Spinal cord (tissue), 10 donors: ENCODE measurements at places on chromosomes 6 and 20. TPM values are rescaled to one million over a fixed set of nuclear protein-coding genes. Genes with fewer than 3 reads are reported as not detected.

- H3K4me3 ChIP-seq, result peak overlapping the region; percentile 67
- H3K36me3 ChIP-seq, result peaks cover 38% of the 10 kb centered on the region
- H3K4me1 ChIP-seq, result peaks cover 27% of the 10 kb centered on the region
Observed at GRCh38 chr20:2799688-2800520, 523 bp downstream of the CPXM1 start.

- no peak for DNase-seq
- H3K27me3 ChIP-seq, result no peaks in the 10 kb centered on the region
- H3K4me1 ChIP-seq, result no peaks in the 10 kb centered on the region
- H3K4me3 ChIP-seq, result no peak overlapping the region
- no peak overlapping the region for H3K27ac ChIP-seq
- H3K36me3 ChIP-seq, result no peaks in the 10 kb centered on the region
Observed at GRCh38 chr6:125926711-125927110, 29.9 kb upstream of the HINT3 start.

- H3K36me3 ChIP-seq, result peaks cover 4% of the 10 kb centered on the region
- peak overlapping the region; percentile 87 for H3K4me3 ChIP-seq
- no peaks in the 10 kb centered on the region for H3K27me3 ChIP-seq
- no peak for DNase-seq
- no peak overlapping the region for H3K27ac ChIP-seq
Observed at GRCh38 chr6:117600008-117600743, 2.1 kb downstream of the GOPC start.

- no peak overlapping the region for H3K27ac ChIP-seq
- peaks cover 53% of the 10 kb centered on the region for H3K4me1 ChIP-seq
- H3K4me3 ChIP-seq, result no peak overlapping the region
- no peaks in the 10 kb centered on the region for H3K27me3 ChIP-seq
- peaks cover 54% of the 10 kb centered on the region for H3K36me3 ChIP-seq
Observed at GRCh38 chr6:30888816-30889495, 4.6 kb downstream of the DDR1 start.

GRCh38 chr20:4053071-4053919 lies 37.9 kb upstream of the RNF24 start:
- H3K4me3 ChIP-seq, result no peak overlapping the region
- no peaks in the 10 kb centered on the region for H3K27me3 ChIP-seq
- H3K4me1 ChIP-seq, result no peaks in the 10 kb centered on the region
- no peak overlapping the region for H3K27ac ChIP-seq
- DNase-seq, result no peak
- H3K36me3 ChIP-seq, result no peaks in the 10 kb centered on the region

The MYO6 gene
- 25.5 TPM for total RNA-seq

GRCh38 chr6:135858931-135859330 lies 7.4 kb downstream of the PDE7B start:
- peak overlapping the region; percentile 25 for H3K27ac ChIP-seq
- H3K4me1 ChIP-seq, result no peaks in the 10 kb centered on the region
- no peaks in the 10 kb centered on the region for H3K36me3 ChIP-seq
- peak; percentile 36 for DNase-seq

DNA sequence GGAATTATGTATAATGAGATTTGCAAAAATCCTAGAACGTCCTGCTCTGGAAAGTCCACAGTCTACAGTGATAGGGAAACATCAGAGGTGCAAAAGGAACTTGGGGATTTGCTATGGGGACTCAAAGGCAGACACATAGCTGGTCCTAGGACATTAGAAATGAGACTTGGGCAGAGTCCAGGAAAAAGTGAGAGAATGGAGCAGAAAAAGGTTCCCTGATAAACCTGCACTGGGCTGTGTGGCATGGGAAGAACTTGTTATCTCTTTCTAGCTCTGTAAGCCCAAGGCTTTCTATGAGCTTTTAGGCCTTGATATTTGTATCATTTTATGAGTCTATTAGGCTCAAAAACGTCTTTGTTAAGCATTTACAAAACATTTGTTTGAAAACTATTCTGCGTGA lies 15.2 kb downstream of the PRND start:
- H3K27ac ChIP-seq, result no peak overlapping the region
- no peaks in the 10 kb centered on the region for H3K27me3 ChIP-seq
- H3K4me3 ChIP-seq, result no peak overlapping the region
- no peaks in the 10 kb centered on the region for H3K4me1 ChIP-seq

DNA sequence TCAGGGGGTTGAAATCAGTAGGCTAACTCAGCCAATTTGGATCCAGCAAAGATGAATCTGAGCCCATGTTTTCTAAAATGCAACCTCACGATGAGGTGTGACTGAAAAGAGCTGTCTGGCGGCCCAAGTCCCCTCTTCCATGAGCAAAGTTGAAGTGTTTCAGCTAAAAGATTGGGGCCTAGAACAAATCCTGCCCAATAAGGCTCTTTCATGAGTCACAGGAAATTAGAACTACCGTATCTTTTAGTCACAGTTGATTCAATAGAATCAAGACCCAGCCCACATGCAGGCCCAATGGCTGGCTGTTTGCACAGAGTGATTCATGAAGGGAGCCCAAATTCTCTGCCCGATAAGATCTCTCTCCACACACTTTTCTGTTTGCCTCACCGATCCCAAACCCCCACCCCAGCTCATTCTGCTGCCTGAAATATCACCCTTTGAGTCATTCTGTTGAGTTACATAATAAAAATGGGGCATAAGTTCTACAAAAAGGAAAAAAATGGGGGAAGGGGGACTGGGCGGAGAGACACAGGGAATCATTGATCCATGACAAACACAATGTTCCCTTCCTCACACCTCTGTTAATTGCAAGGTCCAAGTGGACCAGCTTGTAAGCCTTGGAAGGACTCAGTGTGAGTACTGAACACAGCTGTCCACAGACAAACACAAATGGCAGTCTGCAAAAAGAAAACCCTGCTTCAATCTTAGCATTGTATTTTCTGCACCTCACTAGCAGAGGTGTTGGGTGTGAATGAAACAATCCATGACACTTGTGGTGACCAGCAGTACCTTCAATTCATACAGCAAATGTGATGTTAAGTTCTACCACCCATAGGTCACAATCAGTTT lies 13.8 kb downstream of the FOXQ1 start:
- no peaks in the 10 kb centered on the region for H3K36me3 ChIP-seq
- H3K4me1 ChIP-seq, result no peaks in the 10 kb centered on the region
- no peak overlapping the region for H3K27ac ChIP-seq
- DNase-seq, result no peak
- H3K4me3 ChIP-seq, result no peak overlapping the region

DNA sequence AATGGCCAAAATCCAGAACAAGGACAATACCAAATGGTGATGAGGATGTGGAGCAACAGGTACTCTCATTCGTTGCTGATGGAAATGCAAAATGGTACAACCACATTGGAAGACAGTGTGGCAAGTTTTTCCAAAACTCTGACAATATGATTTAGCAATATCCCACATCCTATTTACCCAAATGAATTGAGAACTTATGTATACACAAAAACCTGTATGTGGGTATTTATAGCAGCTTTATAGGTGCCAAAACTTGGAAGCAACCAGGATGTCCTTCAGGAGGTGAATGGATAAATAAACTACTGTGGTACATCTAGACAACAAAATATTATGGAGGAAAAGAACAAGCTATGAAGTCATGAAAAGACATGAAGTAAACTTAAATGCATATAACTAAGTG lies 156.5 kb downstream of the TFAP2A start:
- H3K27me3 ChIP-seq, result no peaks in the 10 kb centered on the region
- no peaks in the 10 kb centered on the region for H3K4me1 ChIP-seq
- no peak overlapping the region for H3K27ac ChIP-seq
- DNase-seq, result no peak
- no peak overlapping the region for H3K4me3 ChIP-seq
- H3K36me3 ChIP-seq, result no peaks in the 10 kb centered on the region

The RAET1L gene
- total RNA-seq, result not detected

DNA sequence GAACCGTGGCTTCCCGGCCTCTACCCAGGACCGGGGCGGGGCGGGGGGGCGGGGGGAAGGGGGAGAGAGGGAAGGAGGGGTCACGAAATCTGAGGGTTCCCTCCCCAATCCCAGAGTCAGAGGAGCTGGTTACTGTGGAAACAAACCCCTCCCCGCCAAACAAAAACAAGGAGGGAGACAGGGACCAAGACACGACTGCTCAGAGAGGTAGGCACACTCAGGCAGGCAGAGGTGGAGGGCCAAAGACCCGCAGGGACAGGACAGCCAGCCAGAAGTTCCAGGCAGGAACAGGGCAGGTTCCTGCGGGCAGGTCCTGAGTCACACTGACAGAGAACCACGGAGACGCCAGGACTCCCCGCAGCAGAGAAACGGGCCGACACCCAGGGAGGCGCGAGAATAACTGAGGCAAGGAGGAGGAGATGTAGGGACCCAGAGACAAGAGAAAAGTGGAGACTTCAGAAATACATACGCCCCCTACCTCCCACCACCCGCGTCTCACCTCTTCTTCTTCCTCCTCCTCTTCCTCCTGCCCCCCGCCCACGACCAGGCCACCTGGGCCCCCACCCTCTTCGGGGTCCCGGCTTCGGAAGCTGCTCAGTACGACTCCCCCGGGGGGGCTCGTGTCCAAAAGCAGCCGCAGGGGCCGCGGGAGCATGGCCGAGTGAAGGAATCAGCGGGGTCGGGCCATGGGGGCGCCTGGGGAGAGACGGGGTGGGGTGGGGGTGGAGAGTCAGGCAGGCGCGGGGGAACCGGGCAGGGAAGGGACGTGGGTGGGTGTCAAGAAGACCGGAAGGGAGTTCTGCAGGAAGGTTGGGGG lies 578 bp downstream of the RGL2 start:
- H3K27ac ChIP-seq, result peak overlapping the region; percentile 99
- H3K4me1 ChIP-seq, result peaks cover 31% of the 10 kb centered on the region
- H3K36me3 ChIP-seq, result peaks cover 44% of the 10 kb centered on the region
- peak overlapping the region; percentile 99 for H3K4me3 ChIP-seq
- H3K27me3 ChIP-seq, result no peaks in the 10 kb centered on the region

The NKAPL gene
- total RNA-seq, result 3.3 TPM

DNA sequence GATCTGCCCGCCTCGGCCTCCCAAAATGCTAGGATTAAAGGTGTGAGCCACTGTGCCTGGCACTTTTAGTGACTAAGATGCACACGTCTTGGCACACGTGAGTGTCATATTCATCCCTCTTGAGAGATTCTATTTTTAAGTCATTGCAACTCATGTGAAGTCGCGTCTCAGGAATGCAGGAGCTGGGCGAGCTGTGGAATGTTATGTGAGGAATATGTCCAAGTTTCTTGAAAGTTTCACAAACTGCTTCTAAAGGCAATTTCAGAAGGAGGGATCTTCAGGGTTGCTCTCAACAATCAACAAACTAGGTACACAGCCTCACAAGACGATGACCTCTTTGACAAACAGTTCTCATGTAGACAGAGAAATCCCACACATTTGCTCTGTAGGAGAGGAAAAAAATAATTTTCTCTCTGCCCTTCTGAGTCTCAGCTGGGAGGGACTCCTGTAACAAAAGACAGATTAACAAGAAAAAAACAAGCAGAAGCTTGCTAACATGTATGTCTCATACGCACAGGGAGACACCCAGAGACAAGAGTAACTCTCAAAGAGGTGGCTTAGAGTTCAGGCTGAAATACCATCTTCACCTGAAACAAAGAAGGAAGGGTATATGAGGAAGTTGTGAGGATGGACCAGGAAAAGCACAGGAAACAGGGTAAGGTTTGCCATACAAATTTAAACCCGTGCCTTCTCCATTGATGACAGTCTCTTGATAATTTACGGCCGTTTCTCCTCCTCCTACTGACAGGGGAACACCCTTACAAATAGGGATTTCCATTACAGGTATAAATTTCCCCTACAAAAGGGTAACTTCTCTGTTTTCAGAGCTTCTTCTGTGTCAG lies 45.3 kb upstream of the FAM50B start:
- DNase-seq, result no peak
- H3K27me3 ChIP-seq, result no peaks in the 10 kb centered on the region
- H3K36me3 ChIP-seq, result no peaks in the 10 kb centered on the region
- peaks cover 5% of the 10 kb centered on the region for H3K4me1 ChIP-seq

The ZNF184 gene
- total RNA-seq, result 18.9 TPM

DNA sequence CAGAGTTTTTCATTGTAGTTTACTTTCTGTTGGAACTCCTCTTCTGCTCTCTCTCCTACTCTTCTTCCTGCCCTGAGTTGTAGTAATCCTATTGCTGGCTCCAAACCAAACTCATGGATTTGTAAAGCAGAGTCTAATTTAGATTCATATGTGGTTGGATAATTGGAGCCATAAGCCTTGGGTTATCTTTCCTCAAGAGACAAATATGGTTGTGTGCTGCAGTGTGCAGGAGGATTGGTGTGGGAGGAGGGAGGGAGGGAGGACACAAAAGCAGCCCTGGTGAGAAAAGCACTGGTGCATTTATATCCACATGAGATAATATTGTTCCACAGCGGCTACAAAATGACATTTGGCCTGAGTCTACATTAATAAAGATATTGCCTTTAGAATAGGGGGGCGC lies 4.2 kb downstream of the HLA-G start:
- H3K27me3 ChIP-seq, result peaks cover 54% of the 10 kb centered on the region
- no peak overlapping the region for H3K27ac ChIP-seq
- no peak overlapping the region for H3K4me3 ChIP-seq
- peaks cover 10% of the 10 kb centered on the region for H3K4me1 ChIP-seq
- H3K36me3 ChIP-seq, result no peaks in the 10 kb centered on the region
- DNase-seq, result no peak

DNA sequence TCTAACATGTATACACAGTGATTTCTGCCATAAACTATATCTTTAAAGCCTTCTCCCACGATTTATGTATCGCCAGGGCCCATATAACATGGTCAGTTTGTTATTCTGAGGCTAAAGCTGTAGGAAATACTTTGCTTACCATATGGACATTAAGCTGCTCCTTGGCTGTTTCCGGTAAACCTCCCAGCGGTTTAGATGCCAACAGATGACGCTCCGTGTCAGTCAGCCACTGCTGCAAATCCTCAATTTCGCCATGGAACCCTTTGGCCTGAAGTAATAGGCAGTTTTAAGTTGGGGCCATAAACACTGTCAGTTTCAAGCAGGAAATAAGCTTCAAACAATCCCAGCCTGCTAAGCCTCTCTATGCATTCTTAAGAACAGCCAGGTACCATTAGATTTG lies 145.4 kb downstream of the DST start:
- DNase-seq, result no peak
- no peak overlapping the region for H3K27ac ChIP-seq
- H3K27me3 ChIP-seq, result no peaks in the 10 kb centered on the region
- H3K4me1 ChIP-seq, result no peaks in the 10 kb centered on the region
- H3K36me3 ChIP-seq, result peaks cover 9% of the 10 kb centered on the region
- no peak overlapping the region for H3K4me3 ChIP-seq

The ZC3H12D gene
- 0.72 TPM for total RNA-seq

The WFDC5 gene
- not detected for total RNA-seq

The TRIM15 gene
- not detected for total RNA-seq

GRCh38 chr6:37579444-37580067 lies 79.9 kb upstream of the CCDC167 start:
- no peaks in the 10 kb centered on the region for H3K27me3 ChIP-seq
- H3K4me1 ChIP-seq, result no peaks in the 10 kb centered on the region
- no peaks in the 10 kb centered on the region for H3K36me3 ChIP-seq

GRCh38 chr20:43937591-43937990 lies 22.9 kb downstream of the TOX2 start:
- no peak for DNase-seq
- H3K27ac ChIP-seq, result no peak overlapping the region

- H3K4me1 ChIP-seq, result peaks cover 40% of the 10 kb centered on the region
- H3K27me3 ChIP-seq, result peaks cover 94% of the 10 kb centered on the region
- H3K27ac ChIP-seq, result no peak overlapping the region
- no peak for DNase-seq
- H3K4me3 ChIP-seq, result no peak overlapping the region
- no peaks in the 10 kb centered on the region for H3K36me3 ChIP-seq
Observed at GRCh38 chr6:166169549-166170421, 2.1 kb upstream of the TBXT start.

- DNase-seq, result no peak
- no peaks in the 10 kb centered on the region for H3K4me1 ChIP-seq
- no peak overlapping the region for H3K4me3 ChIP-seq
- no peak overlapping the region for H3K27ac ChIP-seq
Observed at GRCh38 chr6:151512481-151512880, 18.7 kb downstream of the CCDC170 start.
